ENCODE measurements at places on chromosomes 4 and X.

- DNase-seq = no peak
Observed at GRCh38 chr4:69701696-69702095, 48.6 kb upstream of the UGT2A1 start.

- DNase-seq = no peak
Observed at GRCh38 chr4:150192986-150193385, 114.7 kb downstream of the DCLK2 start.

DNA sequence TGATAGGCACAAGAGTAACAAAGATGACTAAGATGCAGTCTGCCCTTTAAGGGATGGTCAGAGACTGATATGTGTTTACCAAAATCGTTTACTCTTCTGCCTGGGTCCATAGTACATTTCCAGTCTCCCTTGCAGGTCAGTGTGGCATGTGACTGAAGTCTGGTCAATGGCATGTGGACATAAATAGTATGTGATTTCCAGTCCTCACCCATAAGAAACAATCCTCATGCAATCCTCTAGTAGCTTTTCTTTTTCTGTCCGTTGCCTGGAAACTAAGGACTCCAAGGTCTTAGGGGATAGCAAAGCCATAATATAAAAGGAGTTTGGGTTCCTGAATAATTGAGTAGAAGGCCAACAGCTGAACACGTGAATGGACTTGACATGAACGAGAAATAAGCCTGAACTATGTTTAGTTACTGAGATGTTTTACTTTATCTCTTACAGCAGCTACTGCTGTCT is 1.1 kb downstream of the SLC9B2 start:
- no peak for DNase-seq

DNA sequence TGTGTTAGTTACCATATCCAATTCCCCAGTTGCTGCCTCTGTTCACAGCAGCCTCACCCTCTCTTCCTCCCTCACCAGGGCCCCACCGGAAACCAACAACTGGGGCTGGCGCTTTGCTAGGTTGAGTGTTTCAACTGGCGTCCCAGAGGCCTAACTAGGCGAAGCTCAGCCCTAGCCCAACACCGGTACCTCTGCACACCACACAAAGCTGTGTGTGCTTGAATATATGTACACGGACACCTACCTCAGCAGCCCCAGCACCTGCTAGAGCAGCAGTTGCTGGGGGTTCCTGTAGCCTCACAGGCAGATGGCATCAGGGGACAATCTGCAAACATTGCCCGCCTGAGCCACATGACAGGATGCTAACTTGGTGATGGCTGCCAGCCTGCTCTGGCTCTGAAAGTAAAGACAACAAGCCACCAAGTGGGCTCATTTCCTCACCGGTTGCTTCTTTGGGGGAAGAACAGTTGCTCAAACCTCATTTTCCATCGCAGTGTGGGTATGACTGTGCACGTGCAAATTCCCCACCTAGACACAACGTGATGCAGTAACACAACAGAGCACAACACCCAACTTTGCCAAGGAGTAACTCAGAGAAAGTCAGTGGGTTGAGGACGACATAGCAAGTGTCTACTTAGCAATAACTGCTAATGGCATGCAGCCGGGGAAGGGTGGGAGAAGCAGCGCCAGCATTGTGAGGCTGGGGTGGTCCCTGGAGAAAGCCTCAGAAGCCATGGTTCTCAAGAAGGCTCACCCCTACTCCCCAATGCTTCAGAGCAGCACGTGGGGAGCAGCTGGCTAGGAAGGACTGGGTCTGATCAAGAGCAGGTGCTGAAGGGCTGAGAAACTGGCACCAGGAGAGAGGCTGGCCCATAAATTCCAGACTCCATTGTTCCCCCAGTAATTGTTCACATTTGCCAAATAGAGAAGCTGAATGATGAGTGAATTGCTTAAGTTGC is 139.5 kb downstream of the SH3KBP1 start:
- no peak for DNase-seq

DNA sequence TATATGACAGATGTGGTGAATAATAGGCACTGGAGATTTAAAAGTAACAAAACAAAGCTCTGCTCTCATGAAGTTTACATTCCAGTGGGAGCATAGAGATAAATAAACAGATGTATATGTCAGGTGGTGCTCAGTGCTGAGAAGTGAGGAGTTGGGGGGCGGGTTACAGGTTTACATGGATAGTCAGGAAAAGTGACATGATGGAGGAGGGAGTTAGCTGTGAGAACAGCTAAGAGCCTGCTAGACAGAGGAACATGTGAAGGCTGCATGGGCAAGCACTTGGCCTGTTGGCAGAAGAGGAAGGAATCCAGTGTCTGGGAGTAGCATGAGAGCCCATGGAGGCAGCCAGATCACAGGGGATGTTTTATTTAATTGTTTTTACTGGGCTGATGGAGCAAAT is 10.2 kb upstream of the TMEM156 start:
- DNase-seq = no peak

- DNase-seq = no peak
Observed at GRCh38 chr4:187256897-187257296, 533.2 kb upstream of the FAT1 start.

DNA sequence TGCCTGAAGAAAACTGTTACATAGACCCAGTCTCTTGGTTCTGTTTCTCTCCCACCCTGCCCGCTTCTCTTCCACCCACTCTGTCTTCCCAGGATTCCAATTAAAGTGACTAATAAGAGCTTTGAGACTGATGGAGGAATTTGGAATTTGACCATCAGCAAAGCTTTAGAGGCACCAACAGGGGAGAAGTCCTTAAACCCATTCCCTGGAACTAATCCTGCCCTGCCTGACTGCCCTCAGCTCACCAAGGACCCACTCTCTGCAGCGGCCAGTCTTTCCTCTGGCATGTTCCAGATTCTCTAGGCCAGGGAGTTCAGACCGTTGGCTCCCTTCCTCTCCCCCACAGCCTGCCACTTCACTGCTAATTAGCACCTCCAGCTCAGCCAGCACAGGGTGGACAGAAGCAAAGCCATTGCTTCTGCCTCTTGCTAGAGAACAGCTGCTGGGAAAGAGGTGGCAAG is 23.9 kb downstream of the SCD5 start:
- no peak for DNase-seq

DNA sequence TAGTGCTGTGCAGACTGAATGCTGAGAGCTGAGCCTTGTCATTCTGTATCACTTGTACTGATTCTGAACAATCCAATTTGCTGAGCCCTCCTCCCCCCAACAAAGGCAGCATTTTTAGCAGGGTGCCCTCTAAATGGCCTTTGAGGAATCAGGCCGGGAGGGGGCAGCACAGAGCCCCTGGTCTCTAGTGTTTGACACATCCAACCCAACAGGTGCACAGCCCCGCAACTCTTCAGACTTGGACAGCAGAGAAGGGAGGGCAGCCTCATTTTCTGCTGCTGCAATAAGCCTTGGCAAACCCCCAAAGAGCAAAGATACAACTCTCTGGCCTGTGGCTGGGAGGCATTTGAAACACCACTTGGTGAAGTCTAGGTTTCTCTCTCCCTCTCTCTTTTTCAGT is 3.4 kb downstream of the ATP1B4 start:
- no peak for DNase-seq

- DNase-seq = no peak
Observed at GRCh38 chrX:108001218-108001814, 19.1 kb upstream of the TEX13B start.

- DNase-seq = no peak
Observed at GRCh38 chr4:9962611-9963314, 58.5 kb downstream of the SLC2A9 start.

- no peak for DNase-seq
Observed at GRCh38 chrX:70139736-70140135, 6.5 kb downstream of the IGBP1 start.

- DNase-seq = no peak
Observed at GRCh38 chrX:130769835-130770234, 133.2 kb downstream of the ENOX2 start.

GRCh38 chr4:163384434-163384833 is 40.7 kb downstream of the NPY5R start:
- no peak for DNase-seq

DNA sequence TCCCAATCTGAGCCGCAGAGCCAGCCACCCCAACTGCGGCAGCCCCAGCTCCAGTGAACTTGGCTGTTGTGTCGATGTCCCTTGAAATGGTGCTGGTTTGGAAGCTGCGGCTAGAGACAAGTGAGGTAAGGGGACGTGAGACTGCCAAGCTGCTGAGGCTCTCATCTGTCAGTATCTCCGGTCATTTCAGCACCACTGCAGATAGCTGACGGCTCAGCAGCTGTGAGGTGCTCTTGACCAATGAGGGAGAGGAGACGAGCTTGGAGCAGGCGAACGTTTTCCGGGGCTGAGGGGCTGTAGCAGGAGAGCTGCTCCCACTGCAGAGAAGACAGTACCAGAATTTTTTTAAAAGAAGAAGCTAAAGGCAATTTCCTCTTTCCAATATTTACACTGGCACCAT is 175.5 kb upstream of the CASK start:
- no peak for DNase-seq

- no peak for DNase-seq
Observed at GRCh38 chr4:19002170-19002569, 980.6 kb upstream of the LCORL start.

GRCh38 chr4:113950207-113950606 is 29.2 kb downstream of the ARSJ start:
- DNase-seq = no peak

DNA sequence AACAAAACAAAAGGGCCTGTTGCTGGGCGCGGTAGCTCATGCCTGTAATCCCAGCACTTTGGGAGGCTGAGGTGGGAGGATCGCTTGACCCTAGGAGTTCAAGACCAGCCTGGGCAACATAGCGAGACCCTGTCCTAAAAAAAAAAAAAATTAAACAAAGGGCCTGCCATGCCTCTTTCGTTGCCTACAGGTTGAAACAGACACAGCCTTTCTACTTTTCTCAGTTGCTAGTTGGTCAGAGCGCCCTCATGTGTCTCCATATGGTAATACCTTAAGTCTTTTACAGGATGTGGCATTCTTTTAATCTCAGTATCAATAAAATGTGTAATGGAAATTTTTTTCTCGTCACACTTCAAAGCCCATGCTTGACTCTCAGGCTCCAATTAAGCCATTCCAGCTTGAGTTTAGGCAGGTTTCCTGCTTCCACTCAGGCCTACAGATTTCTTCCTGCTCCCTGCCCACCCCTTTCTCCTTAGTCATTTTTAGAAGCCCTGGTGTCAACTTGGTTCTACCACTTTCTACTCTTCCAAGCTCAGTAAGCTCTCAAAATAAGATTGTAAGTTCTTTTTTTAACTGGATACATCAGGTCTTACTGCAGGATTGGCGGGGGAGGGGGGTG is 4.6 kb upstream of the SOWAHD start:
- DNase-seq = no peak

DNA sequence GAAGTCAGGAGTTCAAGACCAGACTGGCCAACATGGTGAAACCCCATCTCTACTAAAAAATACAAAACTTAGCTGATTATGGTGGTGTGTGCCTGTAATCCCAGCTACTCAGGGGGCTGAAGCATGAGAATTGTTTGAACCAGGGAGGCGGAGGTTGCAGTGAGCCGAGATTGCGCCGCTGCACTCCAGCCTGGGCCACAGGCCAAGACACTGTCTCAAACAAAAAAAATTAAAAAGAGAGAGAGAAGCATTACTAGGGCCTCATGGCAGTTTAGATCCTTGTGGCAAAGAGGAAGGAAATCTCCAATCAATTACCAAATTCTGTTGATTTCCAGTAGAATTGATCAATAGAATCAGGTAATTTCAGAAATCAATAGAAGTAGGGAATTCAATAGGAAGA is 16.8 kb upstream of the SLC34A2 start:
- DNase-seq = no peak

DNA sequence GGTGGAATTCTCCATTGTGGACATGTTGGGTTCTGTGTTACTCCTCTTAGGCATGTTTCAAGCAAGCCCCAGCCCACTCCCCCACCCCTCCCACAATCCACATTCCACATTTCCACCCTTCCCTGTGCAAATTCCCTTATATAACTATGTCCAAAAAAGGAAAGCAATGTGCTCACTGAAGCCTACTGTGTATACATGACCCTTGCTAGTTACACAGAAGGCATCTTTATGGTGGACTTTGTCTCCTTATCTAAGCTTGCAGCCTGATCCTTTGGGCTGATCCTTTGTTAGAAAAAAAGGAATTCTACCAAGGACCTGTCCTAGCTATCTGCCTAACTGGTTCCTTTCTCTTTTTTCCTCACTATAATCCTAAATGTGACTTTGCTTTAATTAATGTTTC is 796.8 kb downstream of the NLGN4X start:
- DNase-seq = no peak

DNA sequence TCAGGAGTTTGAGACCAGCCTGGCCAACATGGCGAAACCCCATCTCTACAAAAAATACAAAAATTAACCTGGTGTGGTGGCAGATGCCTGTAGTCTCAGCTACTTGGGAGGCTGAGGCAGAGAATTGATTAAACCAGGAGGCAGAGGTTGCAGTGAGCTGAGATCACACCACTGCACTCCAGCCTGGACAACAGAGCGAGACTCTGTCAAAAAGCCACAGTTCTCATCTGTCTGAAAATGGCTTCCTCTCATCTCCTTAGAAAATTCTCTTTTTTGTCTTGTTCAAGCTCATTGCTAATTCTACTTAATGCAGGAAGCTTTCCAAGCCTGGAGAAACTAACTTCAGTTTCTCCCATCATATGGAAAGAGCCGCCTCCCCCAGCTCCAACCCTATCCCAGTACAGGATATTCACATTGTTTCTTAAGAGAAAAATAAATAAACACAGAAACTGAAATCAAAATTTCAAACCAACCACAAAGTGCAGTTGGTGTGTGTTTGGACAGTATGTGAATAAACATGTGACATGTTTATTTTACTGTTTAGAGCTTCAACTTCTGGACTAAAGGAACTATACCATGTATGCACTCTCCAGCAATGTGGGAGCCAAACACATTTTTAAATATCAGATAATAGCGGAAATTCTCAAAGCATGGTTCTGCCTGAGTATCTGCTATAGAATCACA is 55.0 kb upstream of the GAB1 start:
- DNase-seq = no peak

GRCh38 chrX:8278557-8278956 is 107.5 kb upstream of the VCX2 start:
- DNase-seq = no peak

- no peak for DNase-seq
Observed at GRCh38 chr4:139656614-139657486, 8.8 kb upstream of the MGST2 start.

DNA sequence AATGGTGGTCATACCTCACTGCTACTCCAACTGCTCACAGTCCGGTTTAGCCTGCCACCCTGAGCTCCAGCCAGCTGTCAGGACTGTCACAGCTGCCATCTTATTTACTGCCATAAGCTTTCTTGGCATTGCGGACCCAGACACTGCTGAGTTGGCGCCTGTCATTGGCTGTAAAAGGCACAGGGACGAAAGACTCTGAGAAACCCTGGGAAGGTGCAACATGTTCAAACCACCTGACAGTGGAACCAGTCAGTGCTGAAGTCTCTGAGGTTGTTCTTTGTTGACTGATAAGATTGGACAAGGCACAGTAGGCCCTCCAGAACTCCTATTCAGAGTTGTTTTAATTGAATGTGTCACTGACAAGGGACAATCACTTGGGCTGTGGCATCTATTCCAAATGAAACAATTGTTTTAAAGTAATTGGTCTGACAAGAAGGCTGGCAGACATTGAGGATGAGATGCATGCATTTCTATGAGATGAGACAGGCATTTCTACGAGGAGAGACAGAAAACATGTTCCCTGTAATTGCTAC is 927.8 kb downstream of the STPG2 start:
- DNase-seq = no peak

All from esophagus squamous epithelium (tissue), 5 donors.